ENCODE measurements at places on chromosomes 12 and 14.

DNA sequence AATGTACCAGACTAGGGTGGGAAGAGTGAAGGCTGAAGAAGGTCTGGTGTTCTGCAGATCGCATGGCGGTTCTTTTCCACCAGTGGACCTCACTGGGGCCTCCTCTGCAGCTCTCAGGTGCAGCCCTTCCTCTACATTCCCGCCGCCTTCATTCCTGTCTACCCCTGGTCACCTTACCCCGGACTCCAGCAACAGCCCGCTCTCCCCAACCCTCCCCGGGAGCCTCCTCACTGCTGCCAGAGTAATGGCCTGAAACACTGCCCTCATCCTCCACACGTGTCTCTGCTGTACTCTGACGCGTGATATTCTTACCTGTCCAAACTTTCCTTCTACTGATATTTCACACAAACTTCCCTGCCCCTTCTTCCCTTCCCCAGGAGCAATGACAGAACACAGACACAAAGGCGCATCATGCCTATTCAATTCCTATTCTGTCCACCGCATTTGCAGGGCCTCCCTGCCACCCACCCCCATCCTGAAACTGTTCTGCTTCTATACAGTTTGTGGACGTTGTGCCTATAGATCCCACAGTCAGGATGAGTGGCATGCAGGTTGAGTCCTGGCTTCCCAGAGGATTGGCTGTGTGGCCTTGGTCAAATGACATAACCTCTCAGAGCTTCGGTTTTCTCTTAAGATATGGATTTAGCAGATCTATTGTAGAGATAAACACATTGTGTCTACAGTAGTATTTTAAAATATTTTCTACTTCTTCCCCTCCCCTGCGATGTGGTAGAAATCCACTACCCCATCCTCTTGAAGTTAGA, 1.7 kb upstream of the NUAK1 start:
- DNase-seq = no peak

- DNase-seq = no peak
Measured at GRCh38 chr12:26658991-26659390, 174.0 kb downstream of the ITPR2 start.

DNA sequence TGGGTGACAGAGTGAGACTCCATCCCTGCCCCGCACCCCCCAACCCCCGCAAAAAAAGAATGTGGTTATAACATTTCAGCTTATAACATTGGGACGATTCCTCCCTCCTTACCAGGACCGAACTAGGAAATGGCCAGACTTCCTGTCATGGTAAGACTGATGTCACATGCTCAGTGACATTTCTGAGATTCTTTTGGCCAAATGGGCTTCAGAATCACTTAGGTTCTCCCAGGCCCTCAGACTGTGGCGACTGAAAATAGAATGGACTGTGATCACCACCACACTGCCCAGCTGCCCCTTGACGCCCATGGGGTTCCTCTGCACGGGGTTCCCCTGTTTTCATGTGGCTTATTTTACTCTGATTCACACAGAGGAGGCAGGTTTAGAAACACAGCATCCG, 115.0 kb upstream of the EVL start:
- DNase-seq = no peak

- DNase-seq = no peak
Measured at GRCh38 chr14:51356381-51356780, 116.3 kb downstream of the TMX1 start.

- no peak for DNase-seq
Measured at GRCh38 chr12:113949321-113950305, 16.5 kb downstream of the RBM19 start.

- DNase-seq = no peak
Measured at GRCh38 chr12:31562594-31563328, 28.2 kb downstream of the DENND5B start.

GRCh38 chr14:59698793-59699192, 122.2 kb upstream of the CCDC175 start:
- no peak for DNase-seq
